ENCODE measurements at places on chromosomes 6 and 20. TPM values are rescaled to one million over a fixed set of nuclear protein-coding genes. Genes with fewer than 3 reads are reported as not detected.

ADAM33 gene
- total RNA-seq = 5.7 TPM

EDN3 gene
- 6.7 TPM for total RNA-seq

GRCh38 chr6:28224131-28225055 lies 682 bp upstream of the ZSCAN9 start:
- DNase-seq = no peak

DNA sequence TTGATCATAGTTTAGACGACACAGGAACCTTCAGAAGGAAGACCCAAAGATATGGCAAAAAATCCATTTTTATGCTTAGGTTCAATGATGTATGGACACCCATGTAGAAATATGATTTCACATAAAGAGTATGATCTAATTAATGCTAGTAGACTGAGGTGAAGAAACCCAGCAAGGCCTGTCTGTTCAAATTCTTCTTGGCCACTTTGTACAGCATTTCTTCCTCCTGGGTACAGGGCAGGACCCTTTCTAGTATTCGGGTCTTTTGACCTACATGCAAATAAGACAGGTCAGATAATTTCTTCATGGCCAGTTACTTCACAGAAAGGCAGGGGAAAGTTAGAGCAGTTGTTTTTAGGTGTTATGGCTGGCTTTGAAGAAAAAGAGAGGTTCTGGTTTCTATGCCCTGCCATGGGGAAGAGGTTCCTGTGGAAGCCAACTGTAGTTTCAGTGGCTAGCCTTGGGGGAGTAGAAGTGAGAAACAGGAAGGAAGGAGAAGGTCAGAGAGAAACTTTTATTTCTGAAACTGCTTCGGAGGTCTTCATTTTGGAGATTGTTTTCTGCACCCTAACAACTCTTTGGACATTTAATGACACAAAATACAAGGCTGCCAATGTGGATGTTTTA lies 208.3 kb downstream of the PTPRK start:
- no peak for DNase-seq

Data from pancreas (tissue), 10 donors.